ENCODE measurements at places on chromosomes 3 and 15. TPM values are rescaled to one million over a fixed set of nuclear protein-coding genes. Genes with fewer than 3 reads are reported as not detected.

GRCh38 chr3:75329476-75330097 is 334.5 kb upstream of the FRG2C start:
- H3K27me3 ChIP-seq = no peaks in the 10 kb centered on the region
- H3K4me3 ChIP-seq = no peak overlapping the region
- H3K36me3 ChIP-seq = no peaks in the 10 kb centered on the region
- DNase-seq = no peak
- no peak overlapping the region for H3K27ac ChIP-seq

The GUCA1C gene
- not detected for total RNA-seq

The TM4SF1 gene
- 213 TPM for total RNA-seq

- DNase-seq = no peak
- no peak overlapping the region for H3K4me3 ChIP-seq
Measured at GRCh38 chr3:55489798-55490132, 2.7 kb upstream of the WNT5A start.

GRCh38 chr15:100464888-100465287 is 63.9 kb downstream of the CERS3 start:
- H3K27ac ChIP-seq = no peak overlapping the region
- H3K4me1 ChIP-seq = peaks cover 3% of the 10 kb centered on the region
- H3K27me3 ChIP-seq = no peaks in the 10 kb centered on the region
- no peaks in the 10 kb centered on the region for H3K36me3 ChIP-seq

DNA sequence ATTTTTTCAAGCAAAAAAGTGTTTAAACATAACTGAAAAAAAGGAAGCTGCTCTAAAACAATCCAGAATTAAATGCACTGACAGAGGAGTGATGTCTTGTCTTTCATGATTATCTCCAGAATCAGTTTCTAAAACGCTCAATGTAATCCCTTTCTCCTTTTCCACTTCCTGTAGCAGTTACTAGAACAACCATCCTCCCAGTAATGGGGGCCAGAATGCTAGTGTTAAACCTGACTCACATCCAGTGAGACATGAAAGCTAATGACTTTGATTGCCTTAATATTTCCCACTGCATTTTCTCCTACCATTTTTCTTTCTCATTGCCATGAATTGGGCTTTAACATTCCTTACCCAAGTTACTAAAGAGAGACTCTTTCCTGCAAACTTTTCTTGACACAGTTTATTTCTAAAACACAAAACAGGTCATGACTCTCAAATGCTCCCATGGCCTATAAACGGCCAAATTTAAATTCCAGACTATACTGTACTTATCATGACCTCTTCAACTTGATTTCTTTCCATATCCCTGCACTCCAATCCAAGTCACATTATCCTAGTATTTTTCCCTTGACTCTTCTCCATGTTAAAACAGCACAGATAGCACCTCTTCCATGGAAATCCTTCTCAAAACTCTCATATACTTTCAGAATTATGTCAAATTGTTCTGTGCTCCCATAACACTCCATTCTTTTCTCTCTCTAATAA is 341.4 kb downstream of the NAALADL2 start:
- H3K27me3 ChIP-seq = no peaks in the 10 kb centered on the region
- H3K4me3 ChIP-seq = no peak overlapping the region
- no peak for DNase-seq
- no peak overlapping the region for H3K27ac ChIP-seq
- H3K4me1 ChIP-seq = no peaks in the 10 kb centered on the region

DNA sequence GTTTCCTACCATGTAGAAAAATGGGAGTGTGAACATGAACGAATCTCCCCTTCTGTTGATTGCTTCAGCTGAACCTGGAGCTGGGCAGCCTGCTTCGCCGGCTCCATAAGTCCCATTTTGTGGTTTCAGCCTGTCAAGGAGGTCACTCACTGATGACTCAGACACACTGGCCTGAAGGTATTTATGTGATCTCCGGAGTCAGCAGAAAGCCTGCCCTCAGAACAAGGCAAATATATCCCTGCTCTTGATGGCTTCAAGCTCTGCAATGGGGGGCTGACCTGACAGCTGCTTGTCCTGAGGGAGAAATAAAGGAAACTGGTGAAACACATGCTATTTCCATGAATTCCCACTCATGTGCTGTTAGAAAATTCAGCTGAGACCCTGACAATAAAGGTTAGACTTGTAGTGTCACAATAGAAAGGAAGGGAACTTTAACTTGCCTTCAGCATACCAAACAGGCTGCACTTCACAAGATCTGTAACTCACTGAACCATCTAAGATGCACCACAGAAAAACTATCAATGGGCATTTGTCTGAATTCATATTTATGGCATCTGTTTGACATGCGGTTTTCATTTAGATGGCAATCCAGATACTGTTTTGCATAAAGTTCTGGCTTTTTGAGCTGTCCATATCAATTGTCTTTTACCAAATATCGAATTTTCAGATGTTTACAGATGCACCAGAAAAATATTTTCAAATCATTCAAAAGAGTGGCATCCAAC is 282.0 kb upstream of the VEPH1 start:
- peaks cover 4% of the 10 kb centered on the region for H3K4me1 ChIP-seq
- DNase-seq = no peak
- no peak overlapping the region for H3K27ac ChIP-seq
- no peaks in the 10 kb centered on the region for H3K36me3 ChIP-seq
- no peak overlapping the region for H3K4me3 ChIP-seq
- no peaks in the 10 kb centered on the region for H3K27me3 ChIP-seq

DNA sequence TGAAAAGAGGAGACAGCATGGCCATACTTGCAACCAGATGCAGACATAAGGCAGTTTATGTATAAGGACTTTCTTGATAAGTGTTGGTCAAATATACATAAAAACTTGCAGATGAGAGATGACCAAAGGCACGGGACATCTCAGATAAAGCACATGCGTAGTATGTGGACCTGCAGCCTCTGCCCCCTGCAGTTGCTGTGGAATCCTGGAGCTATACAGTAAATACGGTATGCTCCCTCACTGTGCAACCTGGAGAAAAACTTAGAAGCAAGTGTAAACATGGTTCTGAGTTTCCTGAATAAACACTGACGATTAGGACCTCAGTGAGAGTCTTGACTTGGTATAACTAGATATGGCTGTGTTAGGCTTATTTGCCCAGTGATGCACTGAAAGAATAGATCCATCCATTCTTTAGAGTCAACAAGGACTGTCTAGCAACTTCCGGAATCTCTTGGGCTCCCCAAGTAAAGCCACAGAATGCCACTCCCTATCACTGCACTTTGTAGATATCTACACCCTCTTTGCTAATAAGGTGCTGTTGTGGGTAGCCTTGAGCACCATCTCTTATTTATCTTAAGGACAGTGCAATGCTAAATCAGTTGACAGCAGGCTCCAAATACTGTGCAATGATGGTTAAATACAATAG is 40.2 kb downstream of the GJD2 start:
- no peak overlapping the region for H3K27ac ChIP-seq
- DNase-seq = no peak
- H3K4me3 ChIP-seq = no peak overlapping the region
- no peaks in the 10 kb centered on the region for H3K36me3 ChIP-seq
- no peaks in the 10 kb centered on the region for H3K27me3 ChIP-seq

GRCh38 chr15:64574301-64575017 is 114.1 kb downstream of the ZNF609 start:
- H3K4me1 ChIP-seq = peaks cover 3% of the 10 kb centered on the region
- no peak overlapping the region for H3K4me3 ChIP-seq
- no peak for DNase-seq
- H3K36me3 ChIP-seq = no peaks in the 10 kb centered on the region
- no peaks in the 10 kb centered on the region for H3K27me3 ChIP-seq
- no peak overlapping the region for H3K27ac ChIP-seq
